ENCODE measurements at places on chromosomes 13 and 19.

- no peak for DNase-seq
Measured at GRCh38 chr13:38905081-38905480, 85.5 kb downstream of the STOML3 start.

DNA sequence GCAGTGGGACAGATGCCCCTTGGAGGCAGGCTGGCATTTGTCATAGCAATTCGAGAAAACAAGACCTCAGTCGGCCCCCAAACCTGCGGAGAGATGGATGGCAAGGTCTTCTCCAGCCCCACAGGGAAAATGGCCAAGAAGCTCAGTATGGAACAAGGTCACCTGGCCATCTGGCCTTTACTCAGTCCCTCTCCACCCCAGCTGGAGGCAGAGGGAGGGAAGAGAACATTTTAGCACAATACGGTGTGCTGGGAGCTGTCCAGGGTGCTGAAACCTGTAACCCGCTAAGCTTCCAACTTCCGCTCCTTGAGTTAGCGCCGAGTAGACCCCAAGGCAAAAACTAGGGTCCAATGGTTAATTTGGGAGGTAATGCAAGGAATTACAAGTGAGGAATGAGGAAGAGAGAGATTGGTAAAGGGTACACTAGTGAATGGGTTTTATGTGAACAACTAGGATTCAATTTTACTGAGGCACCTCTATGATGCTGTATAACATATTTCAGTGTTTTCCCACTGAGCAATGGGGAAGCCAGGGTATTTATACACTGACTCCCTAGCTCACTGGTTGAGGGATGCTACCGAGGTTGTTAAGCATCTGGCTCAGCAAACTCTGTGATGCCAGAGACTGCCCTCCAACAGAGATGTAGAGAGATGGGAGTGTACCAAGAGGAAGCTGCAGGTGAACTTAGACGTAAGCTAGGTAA, 64.3 kb downstream of the CACNA1A start:
- peak; percentile 66 for DNase-seq

DNA sequence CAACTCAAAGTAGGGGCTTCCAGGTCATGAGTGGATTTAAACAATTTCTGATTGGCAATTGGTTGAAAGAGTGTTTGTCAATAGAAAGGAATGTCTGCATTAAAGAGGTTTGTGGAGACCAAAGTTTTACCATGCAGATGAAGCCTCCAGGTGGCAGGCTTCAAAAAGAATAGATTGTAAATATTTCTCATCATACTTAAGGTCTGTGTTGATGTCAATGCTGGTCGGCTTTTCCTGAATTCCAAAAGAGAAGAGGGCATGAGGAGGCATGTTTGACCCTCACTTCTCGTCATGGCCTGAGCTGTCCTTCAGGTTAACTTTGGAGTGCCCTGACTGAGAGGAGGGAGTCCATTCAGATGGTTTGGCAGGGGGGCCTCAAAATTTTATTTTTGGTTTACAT, 125.4 kb upstream of the RFC3 start:
- DNase-seq: no peak

DNA sequence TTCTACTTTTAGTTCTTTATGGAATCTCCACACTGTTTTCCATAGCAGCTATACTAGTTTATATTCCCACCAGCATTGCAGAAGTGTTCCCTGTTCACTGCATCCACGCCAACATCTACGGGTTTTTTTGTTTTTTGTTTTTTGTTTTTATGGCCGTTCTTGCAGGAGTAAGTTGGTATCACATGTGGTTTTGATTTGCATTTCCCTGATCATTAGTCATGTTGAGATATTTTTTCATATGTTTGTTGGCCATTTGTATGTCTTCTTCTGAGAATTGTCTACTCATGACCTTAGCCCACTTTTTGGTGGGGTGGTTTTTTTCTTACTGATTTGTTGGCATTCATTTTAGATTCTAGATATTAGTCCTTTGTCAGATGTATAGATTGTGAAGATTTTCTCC, 89.7 kb downstream of the FRY start:
- DNase-seq: no peak

GRCh38 chr13:107866941-107867623, 348.3 kb downstream of the LIG4 start:
- peak; percentile 29 for DNase-seq

DNA sequence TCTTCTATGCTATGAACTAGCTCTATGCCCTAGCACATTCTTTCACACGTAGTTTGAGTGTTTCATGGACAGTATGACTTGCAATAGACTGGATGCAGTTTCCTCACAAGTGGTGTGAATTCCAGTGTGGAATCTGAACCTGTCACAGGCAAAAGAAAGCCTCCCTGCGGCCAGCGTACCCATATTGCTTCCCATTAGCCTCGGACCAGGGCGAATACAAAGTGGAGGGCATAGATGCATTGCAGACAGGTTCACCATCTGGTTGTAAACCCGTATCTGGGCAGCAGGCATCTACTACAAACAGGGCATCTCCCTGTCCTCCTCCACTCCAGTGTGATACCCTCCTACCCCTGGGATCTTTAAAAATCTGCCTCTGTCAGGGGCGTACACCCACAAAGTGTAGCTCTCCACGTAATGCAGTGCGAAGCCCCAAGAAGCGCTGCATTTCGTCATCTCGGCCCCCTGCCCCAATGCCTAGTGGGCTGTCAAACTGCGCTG, 1.4 kb upstream of the CIC start:
- no peak for DNase-seq

GRCh38 chr19:32202244-32202643, 143.2 kb upstream of the ZNF507 start:
- no peak for DNase-seq

DNA sequence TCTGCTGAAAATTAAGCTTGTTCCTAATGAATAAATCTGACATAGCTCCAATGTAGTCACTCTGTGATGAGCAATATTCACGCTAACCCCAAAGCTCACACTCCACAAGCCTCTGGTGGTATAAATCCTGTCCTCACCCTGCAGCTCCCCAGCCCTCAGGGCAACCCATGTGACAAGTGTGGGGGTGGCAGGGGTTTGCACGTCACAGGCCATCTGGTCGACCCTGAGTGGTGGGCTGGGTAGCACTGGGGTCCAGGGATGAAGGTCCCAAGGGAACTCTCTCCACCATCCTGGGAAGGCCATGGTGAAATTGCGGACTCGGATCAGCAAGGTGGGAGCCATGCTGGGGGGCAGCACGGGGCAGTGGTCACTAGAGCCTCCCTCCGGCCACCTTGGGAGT, 100.0 kb upstream of the SOX1 start:
- no peak for DNase-seq

- no peak for DNase-seq
Measured at GRCh38 chr13:106337096-106337850, 198.2 kb downstream of the EFNB2 start.

GRCh38 chr13:100305398-100305797, 216.5 kb downstream of the PCCA start:
- DNase-seq: no peak

DNA sequence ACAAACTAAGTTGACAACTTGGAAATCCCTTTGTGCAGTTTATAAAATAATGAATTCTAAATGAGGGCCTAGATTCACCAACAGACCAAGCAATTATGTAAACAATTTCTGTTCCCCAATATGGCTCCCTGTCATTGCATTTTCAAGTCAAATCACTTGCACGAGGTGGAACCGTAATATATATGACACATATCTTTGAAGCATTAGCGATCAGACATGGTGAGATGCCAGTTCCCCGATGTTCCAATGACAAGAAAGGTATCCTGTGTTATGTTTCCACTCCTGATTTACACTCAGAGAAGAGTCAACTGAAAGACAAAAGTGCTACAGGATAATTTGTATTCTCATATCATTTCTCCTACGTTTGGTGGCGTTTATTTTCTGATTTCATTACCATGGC, 108.5 kb upstream of the TDRD3 start:
- DNase-seq: no peak

DNA sequence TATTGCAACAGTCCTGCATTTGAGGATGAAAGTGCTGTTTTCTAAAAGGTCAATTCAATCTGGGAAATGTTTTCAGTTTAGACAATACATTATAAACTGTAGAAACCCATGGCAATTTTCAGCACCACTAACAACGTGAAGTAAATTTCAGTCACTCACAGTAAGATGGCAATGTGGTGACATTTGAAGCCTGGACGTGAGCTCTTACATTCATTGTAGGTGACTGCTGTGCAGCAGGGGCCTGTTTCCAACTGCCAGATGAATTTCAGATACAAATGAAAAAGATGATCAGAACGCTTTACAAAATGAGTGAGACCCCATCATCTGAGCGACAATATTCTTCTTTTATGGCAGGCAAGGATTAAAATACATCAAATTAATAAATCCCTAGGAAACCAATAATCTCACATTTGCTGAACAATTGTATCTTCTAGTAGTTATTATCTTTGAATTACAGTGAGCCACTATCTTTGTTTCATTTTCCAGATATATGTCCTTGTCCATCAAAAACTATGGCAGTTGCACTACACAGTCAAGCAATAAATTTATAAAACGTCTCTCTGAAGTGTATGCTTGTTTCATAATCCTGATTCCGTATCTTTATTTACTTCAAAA, 1816.8 kb downstream of the OLFM4 start:
- no peak for DNase-seq

GRCh38 chr13:70964874-70965273, 856.6 kb upstream of the KLHL1 start:
- no peak for DNase-seq

GRCh38 chr19:1658150-1659083, 6.0 kb upstream of the TCF3 start:
- no peak for DNase-seq

DNA sequence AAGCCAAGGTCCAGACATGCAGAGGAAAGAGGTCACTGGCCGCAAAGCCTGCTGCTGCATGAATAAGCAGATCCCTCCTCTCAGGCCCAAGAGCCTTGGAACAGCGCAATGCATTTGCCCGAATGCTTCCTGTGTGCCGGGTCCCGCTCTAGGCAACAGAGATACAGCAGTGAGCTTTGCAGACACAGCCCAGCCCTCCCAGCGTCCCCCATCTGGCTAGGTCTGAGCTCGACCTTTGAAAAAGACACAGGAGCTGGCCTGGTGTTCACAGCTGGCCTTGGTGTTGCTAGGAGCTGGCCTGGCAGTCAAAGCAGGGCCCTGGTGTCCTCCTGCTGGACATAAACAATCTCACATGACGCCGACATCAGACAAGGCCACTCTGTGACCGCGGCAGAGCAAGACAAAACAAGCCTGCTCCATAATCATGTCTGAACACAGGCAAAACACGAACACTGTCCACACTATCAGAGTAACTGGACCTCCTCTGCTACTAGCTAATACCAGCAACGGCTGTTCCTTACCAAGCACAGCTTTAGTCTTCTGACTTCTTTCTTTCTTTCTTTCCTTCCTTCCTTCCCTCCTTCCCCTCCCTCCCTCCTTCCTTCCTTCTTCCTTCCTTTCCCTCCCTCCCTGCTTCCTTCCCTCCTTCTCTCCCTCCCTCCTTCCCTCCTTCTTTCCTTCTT, 5.7 kb upstream of the PEX11G start:
- no peak for DNase-seq

GRCh38 chr19:1657746-1658145, 5.3 kb upstream of the TCF3 start:
- no peak for DNase-seq

- DNase-seq: peak; percentile 62
Measured at GRCh38 chr19:7492142-7492541, 3.3 kb upstream of the PEX11G start.

- DNase-seq: peak; percentile 32
Measured at GRCh38 chr19:48413879-48414587, 20.6 kb downstream of the GRIN2D start.

- peak; percentile 40 for DNase-seq
Measured at GRCh38 chr13:75357576-75358289, 124.2 kb downstream of the TBC1D4 start.

DNA sequence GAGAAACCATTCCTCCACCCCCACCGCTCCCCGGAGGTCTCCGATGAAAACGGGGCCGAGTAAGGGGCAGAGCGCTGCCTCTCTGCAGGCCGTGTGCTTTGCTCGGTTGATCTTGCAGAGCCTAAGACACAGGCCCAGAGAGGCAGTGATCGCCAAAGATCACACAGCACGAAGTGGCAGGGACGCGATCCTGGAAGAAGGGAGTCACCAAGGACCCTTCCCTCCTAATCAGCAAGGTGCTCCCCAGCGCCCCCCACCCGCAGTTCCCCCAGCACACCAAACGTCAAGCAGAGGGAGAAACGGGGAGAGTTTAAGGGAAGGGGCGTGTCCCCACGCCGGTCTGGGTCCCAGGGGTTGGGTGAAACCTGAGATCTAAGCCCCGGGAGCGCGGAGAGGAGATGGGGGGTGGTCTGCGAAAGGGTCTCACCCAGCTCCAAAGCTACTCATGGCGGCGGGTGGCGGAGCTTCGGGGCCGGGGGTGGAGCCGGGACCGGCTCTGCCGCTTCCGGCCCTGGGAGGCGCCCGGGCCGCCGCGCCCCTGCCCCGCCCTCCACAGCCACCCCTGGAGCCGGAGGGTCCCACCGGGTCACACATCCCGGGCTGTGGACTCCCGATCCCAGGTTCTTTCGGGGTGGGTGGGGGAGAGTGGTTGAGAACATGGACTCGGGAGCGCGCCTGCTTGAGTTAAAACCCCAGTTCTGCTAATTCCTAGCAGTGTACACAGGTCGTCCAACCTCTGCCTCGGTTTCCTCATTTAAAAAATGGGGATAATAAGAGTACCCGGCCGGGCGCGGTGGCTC, at the start of gene EML2:
Gene EML2, minus strand, starts transcription at position 468 of the 800 bp plus-strand sequence. Its CDS starts 21 bp downstream, at position 447.
- peak; percentile 53 for DNase-seq

DNA sequence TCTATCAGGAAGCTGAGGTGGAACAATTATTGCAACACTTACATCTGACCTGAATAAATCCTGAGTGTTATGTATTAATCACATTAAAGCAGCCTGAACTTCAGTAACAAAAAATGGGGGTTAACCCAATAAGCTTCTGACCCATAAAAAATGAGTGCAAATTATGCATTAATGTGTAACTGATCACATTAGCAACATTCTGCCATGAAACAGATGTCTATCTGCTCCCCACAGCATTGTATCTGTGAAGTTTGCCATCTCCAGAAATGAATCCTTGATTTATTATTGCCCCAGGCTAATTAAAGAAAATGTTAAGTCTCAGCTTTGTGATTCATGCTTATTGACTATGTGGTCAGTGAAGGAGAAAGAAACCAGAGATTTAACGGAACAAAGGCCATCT, 304.9 kb downstream of the PCDH20 start:
- no peak for DNase-seq

DNA sequence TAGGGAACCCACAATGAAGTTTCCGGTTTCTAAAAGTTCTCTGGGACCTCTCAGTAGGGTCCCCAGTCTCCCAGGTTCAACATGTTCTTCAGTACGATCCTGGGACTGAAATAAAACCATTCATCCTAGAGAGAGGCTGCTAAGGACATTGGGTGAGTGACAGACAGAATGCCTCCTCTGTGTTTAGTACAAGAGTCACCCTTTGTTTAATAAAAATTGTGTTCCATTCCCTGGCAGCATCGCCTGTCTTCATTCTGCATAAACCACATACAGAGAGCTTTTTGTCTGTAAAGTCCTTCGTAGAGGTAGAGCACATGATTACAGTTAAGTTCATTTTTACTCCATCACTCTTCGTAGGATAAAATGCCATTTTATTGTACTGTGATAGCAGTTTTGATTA, 95.3 kb upstream of the GPR12 start:
- no peak for DNase-seq

GRCh38 chr13:78030341-78030896, 111.8 kb upstream of the EDNRB start:
- no peak for DNase-seq

GRCh38 chr19:2962018-2962670, 15.2 kb upstream of the TLE6 start:
- peak; percentile 71 for DNase-seq

Data from AG08395 (cell line).